Activated CD4-positive, alpha-beta T cell treated with anti-CD3 and anti-CD28 coated beads, Interleukin-2, amount 50 U/mL, for 4 hours (primary cell): ENCODE measurements at places on chromosomes 3 and 15.
A peak's percentile ranks its signal among the peaks of the same experiment; 100 is the strongest.

- DNase-seq, result no peak
Observed at GRCh38 chr3:152713989-152714388, 120.9 kb upstream of the P2RY1 start.

- no peak for DNase-seq
Observed at GRCh38 chr3:145898487-145898886, 262.5 kb downstream of the PLOD2 start.

GRCh38 chr3:137460944-137461343, 303.2 kb upstream of the SOX14 start:
- DNase-seq, result no peak

GRCh38 chr15:99961011-99961441, 227.8 kb upstream of the LYSMD4 start:
- DNase-seq, result no peak

- no peak for DNase-seq
Observed at GRCh38 chr3:40518848-40519247, 5.9 kb upstream of the ZNF621 start.

DNA sequence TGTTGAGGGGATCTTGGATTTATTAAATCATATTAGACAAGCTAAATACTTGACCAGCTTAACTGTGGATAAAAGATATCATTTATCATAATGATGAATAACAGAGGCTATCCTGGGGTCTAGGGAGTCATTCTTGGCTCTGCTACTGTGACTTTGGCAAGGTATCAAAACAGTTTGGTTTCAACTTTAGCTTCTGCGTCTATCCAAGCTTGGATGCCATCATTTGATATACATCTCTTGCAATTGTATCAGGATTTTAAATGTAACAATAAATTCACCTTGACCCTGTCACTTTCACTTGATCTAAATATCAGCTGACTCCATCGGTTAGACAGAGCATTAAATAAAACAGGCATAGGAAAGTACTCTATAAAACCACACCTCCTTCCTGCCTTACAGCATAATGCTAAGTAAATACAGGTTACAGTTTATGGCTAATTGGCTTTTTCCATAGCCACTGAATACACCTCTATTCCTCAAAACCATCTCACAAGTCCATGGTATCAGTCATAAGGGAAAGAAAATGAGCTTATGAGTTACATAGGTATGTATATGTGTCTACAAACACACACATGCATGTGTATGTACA, 262.9 kb downstream of the CTNNB1 start:
- no peak for DNase-seq

DNA sequence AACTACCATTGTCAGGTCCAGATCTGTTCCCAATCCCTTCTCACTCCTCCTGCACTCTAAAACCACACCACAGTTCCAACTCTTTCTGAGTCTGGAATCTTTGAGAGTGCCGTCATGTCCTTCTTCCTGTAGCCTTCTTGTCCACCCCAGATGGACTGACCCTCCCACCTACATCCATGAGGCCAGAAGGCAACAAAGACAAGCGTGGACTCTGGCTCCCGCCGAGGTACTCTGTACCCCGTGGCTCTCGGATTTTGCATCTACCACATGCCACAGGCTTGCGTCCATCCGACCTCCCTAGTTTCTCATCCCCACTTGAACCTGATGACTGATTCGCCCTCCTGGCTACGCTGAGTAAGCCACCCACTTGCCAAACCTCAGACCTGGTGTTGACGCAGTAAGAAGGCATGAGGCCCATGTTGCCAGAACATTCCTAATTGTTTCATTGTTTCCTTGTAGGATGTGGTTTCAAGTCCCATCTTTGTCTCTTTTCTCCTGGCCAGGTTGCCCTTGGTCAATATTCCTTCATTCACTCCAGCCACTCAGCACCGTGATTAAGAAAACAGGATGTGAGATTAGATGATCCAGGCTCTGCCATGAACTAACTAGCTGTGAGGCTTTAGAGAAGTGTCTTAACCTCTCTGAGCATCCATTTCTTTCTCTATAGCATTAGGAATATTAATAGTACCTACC, 1.1 kb upstream of the ZBTB38 start:
- DNase-seq, result no peak

GRCh38 chr3:150286390-150287147, 121.5 kb upstream of the TSC22D2 start:
- no peak for DNase-seq

DNA sequence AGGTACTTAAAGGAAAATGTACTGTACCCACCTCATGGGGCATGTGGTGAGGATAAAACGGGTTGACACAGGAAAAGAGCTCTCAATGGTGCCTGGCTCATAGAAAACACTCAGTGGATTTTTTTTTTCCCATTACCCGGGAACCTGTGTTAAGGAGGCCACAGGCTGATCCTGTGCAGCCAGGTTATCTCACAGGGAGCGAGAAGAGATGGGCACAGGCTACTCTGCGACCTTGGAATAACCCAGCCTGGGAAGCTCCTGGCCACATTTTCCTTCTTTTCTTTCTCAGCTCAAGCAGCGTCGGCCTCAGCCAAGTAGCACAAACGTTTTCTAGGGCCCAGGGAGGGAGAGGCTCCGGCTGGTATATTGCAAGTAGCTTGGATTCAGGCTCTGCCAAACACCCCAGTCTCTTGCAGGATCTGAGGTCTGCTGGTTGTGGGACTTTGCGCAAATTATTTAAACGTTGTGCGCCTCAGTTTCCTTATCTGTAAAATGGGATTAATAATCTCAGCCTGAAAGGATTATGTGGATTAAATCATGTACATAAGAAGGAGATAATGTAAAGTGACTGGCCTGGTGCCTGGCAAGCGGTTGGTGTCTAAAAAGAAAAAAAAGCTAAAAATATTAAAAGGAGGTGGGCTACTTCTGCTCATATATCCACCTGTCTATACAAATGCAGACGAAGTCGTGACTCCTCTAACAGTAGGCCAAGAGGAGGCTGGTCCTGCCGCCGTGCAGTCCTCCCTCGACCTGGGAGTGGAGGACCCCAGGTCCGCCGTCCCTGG, 2.2 kb downstream of the FURIN start:
- no peak for DNase-seq

DNA sequence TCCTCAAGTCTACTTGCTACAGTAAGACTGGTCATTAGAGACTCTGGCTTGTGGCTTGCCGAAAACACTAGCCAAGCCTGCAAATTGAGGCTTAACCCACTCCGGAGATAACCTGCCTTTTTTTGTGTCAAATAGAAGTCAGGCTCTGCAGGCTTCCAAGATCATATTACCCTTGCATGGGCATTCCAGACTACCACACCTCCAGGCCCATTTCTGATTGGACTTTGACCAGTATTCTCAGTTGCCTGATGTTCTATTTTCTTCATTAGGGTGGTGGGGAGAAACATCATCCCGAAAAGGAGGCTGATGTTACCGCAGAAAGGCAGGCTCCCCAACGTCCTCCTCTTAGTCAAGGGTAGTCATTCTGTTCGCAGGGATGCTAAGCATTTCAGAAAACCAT, 68.1 kb upstream of the FOXP1 start:
- DNase-seq, result no peak

GRCh38 chr3:78926523-78926922, 841.3 kb downstream of the ROBO1 start:
- no peak for DNase-seq

- DNase-seq, result no peak
Observed at GRCh38 chr3:56001537-56001936, 466.7 kb downstream of the ERC2 start.

GRCh38 chr3:183188895-183189462, 26.4 kb upstream of the LAMP3 start:
- DNase-seq, result peak; percentile 17

GRCh38 chr15:69081310-69082004, 67.0 kb downstream of the NOX5 start:
- no peak for DNase-seq

- DNase-seq, result no peak
Observed at GRCh38 chr3:120071259-120071658, 23.0 kb downstream of the GSK3B start.

DNA sequence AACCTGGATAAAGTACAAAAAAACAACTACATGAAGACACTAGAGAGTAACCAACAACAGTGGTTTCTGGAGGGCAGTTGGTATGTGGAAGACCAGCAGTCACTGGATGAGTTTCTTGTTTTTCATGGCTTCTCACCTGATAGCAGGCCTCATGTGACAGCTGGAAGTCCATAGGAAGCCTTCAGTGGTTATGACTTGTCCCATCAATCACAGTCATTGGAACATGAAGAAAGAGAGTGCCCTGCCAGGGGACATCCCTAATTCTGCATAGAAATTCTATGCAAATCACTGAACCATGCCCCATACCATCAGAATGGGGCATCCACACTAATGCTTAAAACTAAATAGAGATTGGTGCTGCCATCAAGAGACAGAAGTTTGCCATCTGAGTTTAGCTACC, 81.6 kb downstream of the AKAP13 start:
- no peak for DNase-seq

DNA sequence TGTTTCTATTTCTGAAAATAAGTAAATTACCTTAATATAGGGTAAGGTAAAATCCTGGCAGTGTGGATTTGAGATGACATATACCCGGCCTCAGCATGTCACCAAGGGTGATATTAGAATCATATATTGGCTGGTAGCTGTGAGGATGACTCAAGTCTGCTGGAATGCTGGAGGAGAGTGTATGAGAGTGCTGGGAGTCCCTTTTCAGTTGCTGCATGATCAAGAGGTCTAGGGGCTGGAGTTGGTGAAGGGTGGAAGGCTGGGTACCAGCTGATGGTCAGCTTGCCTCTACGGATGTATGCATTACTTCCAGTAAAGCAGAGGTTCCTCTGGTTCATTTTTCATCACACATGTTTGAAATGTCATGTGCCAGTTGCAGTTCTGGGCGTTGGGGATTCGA, 40.6 kb downstream of the SLC25A26 start:
- no peak for DNase-seq

- no peak for DNase-seq
Observed at GRCh38 chr15:81856001-81856633, 189.7 kb downstream of the MEX3B start.

- no peak for DNase-seq
Observed at GRCh38 chr15:67142092-67142766, 76.8 kb downstream of the SMAD3 start.

GRCh38 chr3:150098621-150099020, 127.9 kb upstream of the PFN2 start:
- DNase-seq, result no peak
